ENCODE measurements at places on chromosomes 6 and 20.

- DNase-seq, result no peak
These were observed 118.6 kb upstream of the CCDC28A start for GRCh38 chr6:138654715-138655634.

- no peak for DNase-seq
These were observed 161.9 kb downstream of the GMPR start for GRCh38 chr6:16400248-16400760.

GRCh38 chr6:55496201-55496600, 82.8 kb downstream of the HMGCLL1 start:
- no peak for DNase-seq

DNA sequence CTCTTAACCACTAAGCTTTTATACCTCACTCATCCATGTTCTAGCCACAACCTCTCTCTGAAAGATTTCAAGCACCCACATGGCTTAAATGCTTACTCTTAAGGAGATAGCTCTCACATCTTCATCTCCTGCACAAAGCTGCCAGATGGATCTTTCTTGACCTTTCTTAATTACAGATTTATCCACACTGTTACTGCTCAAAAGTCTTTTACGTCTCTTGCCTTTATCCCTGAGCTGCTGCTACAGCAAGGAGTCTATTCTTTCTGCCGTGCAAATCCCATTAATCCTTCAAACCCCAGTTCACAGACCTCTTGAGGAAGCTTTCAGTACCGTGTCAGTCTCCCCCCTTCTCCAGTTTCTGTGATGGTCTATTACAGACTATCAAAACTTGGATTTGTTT, 54.6 kb downstream of the B4GALT5 start:
- DNase-seq, result no peak

DNA sequence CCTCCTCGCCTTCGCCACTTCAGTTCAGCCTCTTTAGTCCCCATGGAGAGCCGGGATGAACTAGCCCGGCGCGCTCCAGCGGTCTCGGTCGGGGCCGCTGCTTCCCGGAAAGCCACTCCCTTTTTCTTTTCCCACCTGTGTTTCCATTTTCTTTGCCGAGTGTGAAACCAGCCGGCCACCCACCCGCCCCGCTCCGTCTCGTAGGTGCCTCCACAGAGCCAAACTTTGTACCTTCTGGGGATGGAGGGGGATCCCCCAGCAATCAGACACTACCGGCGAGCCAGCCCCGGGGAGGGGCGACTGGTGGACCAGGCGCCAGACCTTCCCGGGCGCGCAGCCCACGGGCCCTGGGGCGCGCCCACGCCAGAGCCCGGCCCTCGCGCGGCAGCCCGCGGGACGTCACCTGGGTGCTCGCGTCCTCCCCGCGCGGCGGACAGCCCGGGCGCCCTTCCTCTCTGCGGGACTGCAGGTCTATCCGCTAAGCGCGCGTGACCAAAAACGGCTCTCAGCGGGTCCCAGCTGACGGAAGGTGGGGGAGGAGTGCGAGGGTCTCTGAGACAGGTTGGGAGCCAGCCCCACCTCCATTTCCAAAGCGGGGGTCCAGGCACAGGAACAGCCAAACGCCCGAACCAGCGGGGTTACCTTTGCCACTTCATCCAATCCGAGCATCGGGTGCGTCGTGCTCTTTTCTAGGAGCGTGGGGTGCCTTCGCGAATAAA, at the start of gene MCHR2:
Gene MCHR2, minus strand, starts transcription at position 691 of the 719 bp plus-strand sequence. CDS start 38,076 bp downstream, outside the sequence.
- DNase-seq, result no peak

GRCh38 chr20:54000262-54000661, 70.1 kb downstream of the BCAS1 start:
- no peak for DNase-seq

- no peak for DNase-seq
These were observed 223.2 kb upstream of the TSHZ2 start for GRCh38 chr20:52748990-52749389.

DNA sequence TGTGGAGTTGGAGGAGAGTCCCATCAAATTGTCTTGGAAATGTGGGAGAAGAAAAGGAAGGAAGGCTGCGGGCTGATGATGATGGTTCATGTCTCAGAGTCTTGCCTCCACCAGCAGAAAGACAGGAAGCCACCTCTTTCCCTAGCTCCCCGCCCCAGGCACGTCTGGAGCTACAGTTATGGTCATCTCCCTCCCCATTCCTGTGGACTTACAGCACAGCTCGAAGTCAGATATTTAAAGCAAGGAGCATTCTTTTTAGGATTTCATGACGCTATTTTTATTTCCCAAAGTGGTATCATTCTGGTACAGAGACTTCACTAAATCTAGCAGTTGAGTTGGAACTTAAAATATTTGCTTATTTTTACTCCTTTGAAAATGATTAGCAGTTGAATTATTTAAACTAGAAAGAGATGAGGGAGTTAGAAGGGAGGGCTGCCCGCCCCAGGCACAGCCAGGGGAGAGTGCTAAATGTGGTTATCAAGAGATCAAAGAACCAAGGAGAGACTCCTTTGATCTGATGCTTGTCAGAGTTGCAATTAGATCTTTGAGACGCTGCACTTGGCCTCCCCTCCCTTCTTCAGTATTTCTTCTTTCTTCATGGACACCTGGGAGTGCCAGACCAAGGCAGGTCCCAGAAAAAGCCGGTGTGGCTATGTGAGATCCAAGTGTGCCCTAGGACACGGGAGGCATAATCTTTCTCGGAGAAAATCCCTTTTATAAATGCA, 199.9 kb upstream of the SOX4 start:
- DNase-seq, result no peak

DNA sequence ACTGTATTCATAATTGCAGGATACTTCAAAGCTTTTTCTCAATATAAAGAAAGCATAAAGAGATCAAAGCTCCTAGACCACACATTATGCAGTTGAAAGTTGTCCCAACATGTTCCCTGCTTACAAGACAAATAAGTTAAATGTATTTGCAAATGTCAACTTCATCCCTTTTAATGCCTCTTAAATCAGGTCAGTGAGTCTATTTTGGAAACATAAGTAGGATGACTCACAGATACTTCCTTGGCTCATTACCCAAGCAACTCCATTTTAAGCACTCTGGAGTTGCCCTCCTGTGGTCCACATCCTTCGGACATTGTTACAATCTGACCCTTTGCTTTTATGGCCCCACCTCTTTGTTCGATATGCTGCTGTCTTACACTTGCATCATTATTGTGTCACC, 162.0 kb downstream of the FAXC start:
- DNase-seq, result no peak

DNA sequence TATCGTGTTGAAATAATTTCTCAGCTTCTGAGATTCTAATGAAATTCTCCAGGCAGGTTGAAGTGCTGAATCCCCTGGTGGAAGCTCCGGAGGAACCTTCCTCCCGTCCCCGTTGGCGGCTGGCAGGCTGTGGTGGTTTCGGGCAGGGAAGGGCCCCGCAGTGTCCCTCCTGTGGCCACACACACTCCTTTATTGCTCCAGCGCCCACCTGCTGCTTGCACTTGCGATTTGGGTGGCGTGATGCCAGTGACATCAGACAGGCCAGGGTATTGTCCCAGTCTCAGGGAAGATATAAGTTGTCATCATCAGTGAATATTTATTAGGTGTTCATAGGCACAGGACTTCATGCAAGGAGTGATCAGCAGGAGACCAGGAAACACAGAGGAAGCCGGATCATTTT, 530.4 kb downstream of the QKI start:
- no peak for DNase-seq

GRCh38 chr6:107732461-107732860, 91.7 kb downstream of the SCML4 start:
- no peak for DNase-seq

DNA sequence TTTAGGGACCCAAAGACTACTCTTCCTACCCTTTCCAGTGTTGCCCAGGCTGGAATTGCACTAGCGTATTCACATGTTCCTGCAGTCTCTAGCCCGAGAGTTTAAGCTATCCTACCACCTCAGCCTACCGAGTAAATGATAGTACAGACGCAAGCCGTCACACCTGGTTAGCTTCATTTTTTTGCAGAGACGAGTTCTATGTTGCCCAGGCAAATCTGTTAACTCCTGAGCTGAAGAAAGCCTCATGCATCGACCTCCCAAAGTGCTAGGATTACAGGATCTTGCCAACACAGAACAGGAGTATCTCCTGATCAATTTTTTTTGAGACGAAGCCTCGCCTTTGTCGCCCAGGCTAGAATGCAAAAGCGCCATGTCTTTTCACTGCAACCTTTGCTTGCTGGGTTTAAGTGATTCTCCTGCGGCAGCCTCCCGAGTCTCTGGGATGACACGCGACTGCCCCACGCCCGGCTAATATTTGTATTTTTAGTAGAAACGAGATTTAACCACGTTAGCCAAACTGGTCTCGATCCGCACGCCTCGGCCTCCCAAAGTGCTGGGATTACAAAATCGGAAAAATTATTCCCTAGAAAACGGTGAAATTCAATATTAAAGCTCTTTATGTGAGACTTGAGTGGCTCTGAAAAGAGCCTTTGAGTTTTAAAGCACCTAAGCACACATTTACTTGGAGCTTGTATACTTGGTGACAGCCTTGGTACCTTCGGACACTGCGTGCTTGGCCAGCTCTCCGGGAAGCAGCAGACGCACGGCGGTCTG, 128.5 kb downstream of the HFE start:
- DNase-seq, result peak; percentile 48

DNA sequence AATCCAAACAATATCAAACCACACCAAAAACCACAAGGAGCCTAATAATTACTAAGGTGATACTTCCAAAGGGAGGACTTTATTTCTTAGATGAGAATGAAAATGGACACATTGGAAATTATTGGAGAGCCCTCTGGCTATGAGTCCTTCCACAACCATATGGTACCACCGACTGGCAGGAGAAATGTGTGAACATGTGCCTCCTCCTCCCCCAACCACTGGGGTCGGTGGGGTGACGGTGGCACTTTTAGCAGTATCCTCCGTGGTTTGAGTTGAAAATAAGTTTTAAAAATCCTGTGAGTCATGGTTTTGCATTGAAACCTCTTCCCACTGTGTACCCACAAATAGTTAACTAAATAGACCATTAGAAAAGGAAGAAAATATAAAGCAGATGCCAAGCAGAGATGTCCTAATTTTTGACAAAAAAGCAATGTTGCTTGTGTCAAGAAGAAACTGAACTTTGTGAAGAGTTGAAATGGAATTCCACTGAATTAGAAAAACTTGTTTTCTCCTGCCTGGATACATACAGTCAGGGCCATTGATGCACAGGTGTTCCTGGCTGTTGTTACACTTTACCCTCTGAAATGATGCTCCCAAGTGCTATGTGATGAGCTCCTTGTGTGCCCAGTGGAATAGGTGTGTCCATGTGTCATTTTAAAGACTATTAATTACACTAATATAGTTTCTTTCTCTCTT, 3.2 kb downstream of the EDN1 start:
- no peak for DNase-seq

DNA sequence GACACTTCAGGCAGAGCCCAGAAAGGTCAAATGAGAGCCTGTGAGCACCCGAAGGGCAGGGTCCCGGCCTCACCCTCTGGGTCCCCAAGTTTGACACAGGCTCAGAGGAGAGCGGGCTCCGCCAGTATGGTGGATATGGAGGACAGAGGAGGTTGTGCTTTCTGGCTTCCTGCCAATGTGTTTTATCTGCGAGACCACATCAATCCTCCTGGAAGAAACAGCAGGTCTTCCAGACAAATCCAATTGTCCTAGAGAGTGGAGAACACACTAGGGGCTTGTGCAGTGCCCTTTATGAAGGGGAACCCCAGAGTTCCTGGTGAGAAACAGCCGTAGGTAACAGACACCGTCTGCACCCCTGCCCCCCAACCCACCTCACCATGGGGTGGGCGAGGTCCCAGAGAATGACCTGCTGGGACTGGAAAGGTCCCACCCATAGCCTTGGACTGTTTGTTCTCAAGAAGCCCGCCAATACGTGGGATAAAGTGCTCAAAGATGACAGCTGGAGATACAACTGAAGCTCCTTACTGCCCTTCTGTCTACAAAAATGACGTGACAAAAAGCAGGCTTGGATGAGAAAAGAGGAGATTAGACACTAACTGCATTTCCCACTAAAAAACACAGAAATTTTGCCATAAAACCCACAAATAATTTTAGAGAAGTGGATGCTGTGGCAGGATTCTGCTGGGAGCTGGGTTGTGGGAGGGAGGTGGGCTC, 23.9 kb upstream of the SSTR4 start:
- no peak for DNase-seq

DNA sequence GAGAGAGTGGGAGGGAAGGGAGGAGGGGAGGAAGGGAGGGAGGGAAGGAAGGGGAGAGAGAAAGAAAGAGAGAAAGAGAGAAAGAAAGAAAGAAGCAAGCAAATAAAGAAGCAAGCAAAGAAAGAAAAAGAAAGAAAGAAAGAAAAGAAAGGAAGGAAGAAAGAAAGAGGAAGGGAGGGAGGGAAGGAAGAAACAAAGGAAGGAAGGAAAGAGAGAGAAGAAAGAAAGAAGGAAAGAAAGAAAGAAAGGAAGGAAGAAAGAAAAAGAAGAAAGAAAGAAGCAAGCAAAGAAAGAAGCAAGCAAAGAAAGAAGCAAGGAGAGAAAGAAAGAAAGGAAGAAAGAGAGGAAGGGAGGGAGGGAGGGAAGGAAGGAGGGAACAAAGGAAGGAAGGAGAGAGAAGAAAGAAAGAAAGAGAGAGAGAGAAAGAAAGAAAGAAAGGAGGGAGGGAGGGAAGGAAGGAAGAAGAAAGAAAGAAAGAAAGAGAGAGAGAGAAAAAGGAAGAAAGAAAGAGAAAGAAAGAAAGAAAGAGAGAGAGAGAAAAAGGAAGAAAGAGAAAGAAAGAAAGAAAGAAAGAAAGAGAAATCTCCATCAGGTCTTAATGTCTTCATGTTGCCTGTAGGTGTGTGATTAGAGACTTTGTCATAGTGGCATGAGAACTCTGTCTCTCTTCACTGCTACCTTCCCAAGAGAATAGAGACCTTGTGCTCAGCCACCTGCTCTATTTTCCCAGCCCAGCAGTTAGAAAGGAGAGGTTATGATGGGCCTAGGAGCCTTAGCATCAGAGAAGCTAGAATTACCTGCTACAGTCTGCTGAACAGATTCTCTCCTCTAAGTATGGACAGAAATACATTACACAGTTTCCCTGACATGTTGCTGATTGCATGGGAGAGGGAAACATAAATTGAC, 5.0 kb downstream of the SEMG1 start:
- no peak for DNase-seq

DNA sequence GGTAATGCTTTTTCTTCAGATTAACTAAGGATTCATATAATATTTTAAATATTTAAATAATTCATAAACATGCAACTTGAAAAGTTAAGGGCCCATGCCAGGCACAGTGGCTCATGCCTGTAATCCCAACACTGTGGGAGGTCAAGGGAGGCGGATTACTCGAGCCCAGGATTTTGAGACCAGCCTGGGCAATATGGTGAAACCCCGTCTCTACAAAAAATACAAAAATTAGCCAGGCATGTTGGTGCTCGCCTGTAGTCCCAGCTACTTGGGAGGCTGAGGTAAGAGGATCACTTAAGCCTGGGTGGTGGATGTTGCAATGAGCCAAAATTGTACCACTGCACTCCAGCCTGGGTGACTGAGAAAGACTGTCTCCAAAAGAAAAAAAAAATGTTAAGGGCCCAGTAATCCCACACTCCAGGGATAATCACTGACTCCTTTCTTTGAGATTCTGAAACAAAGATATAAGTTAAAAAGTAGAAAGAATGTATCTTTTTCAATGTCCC, 7.9 kb upstream of the RIN2 start:
- no peak for DNase-seq

GRCh38 chr6:167796192-167796981, 30.3 kb upstream of the AFDN start:
- no peak for DNase-seq

All from activated T-cell treated with anti-CD3 and anti-CD28 coated beads, Interleukin-2, amount 50 U/mL, for 1 hour (primary cell).